Amygdala (tissue), 56 donors: ENCODE measurements at places on chromosomes 2 and 18.

DNA sequence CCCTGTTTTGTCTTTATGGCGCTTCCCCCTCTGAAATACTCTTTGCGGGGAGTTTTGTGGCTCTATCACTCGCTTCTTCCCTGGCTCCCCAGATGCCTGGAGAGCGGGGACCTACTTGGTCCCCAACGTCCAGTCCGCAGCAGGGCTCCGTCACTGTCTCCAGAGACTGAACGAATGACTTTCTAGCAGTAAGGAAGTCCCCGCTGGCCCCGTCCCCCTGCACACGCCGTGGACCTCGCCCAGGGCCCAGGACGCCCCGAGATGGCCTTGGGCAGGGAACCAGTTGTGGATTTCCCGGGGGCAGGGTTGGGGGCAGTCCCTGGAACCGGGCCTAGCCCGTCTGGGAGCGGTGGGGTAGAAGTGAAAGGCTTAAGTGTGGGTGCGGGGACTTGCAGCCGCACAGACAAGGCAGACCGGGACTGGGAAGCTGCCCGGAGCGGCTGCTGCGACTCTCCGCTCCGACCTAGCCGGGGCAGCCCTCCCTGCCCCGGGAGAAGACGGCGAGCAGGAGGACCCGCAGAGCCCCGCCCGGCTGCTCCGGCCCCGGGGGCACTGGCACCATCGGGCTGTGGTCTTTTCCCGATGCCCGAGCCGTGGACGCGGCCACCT, 821 bp upstream of the EPHA4 start:
- no peak for DNase-seq

GRCh38 chr18:32025744-32026143, 7.1 kb downstream of the RNF125 start:
- DNase-seq: no peak

DNA sequence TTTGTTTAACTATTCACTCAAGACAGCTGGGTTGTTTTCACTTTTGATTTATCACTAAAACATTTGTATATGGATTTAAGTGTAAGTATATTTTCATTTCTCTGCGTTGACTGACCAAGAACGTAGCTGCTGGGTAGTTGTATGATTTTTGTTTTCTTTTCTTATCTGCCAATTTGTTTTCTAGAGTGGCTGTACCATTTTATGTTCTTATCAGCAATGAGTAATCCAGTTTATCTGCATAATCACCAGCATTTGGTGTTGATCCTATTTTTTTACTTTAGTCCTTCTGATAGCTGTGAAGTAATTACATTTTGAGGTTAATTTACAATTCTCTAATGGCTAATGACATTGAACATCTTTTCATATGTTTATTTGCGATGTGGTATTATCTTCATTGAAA, 1178.4 kb upstream of the TMEFF2 start:
- DNase-seq: no peak

GRCh38 chr18:58612315-58613055, 16.4 kb downstream of the ALPK2 start:
- DNase-seq: no peak

GRCh38 chr18:8367217-8367988, 241.8 kb upstream of the RAB12 start:
- peak; percentile 25 for DNase-seq

- no peak for DNase-seq
Observed at GRCh38 chr2:145305889-145306288, 786.0 kb upstream of the ZEB2 start.

DNA sequence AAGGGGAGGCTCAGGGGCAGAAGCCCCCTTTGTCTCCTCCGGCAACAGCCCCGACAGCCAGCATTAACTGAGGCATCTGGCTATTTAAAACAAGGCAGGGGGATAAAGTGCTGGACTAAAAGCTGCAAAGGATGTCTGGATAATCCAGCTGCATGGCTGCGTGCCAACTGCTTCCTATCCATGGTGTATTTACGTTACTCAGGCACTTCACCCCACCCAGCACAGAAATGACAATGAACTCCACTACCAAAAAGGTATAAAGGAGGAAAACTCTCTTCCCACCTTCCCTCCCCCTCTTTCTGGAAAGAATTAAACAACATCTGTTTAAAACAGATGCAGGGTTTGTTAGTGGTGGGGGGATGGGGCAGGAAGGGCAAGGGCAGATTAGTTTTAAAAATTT, 82.5 kb downstream of the SPRED2 start:
- DNase-seq: no peak

GRCh38 chr2:157899125-157899839, 23.2 kb upstream of the ACVR1 start:
- no peak for DNase-seq

GRCh38 chr18:5746844-5747243, 148.5 kb downstream of the TMEM200C start:
- DNase-seq: no peak

DNA sequence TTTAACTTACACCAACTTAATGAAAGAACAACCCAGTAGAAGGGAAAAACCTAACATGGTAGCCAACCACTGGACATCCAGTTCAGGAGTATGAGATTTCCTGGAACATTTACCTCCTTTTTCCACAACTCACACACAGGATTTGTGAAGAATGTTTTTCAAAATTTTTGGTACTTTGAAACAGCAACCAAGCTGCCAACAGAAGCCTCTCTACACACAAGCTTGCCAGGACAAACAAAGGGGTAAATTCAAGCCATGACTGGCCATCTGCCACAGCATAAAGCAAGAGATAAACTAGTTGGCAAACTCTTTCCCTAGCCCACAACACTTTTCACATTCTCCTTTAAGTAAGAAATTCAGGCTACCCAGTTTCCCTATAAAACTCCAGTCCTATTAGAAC, 21.4 kb downstream of the MGAT4A start:
- peak; percentile 62 for DNase-seq

GRCh38 chr18:42632801-42633200, 482.7 kb downstream of the RIT2 start:
- DNase-seq: no peak

- no peak for DNase-seq
Observed at GRCh38 chr18:13576598-13576997, 149.8 kb downstream of the FAM210A start.

GRCh38 chr2:139652385-139652784, 872.2 kb upstream of the NXPH2 start:
- no peak for DNase-seq

DNA sequence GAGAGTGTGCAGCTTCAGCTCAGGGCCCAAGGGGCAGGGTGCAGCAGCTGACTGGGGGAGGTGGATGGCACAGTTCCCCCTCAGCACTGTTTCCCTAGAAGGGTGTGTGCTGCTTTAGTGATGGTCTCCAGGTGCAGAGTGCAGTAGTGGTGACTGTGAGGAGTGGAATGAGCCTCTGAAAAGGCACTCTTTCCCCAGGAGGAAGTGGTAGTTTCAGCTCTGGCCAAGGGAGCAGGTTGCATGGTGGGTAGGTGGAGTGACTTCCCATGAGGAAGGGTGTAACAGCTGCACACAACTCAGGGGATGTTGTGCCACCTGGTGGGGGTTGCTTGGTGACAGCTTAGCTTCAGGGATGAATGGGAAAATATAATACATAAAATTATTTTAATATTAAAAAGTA, 251.5 kb upstream of the NXPH2 start:
- DNase-seq: no peak

GRCh38 chr18:57970356-57971095, 73.5 kb upstream of the NEDD4L start:
- no peak for DNase-seq

DNA sequence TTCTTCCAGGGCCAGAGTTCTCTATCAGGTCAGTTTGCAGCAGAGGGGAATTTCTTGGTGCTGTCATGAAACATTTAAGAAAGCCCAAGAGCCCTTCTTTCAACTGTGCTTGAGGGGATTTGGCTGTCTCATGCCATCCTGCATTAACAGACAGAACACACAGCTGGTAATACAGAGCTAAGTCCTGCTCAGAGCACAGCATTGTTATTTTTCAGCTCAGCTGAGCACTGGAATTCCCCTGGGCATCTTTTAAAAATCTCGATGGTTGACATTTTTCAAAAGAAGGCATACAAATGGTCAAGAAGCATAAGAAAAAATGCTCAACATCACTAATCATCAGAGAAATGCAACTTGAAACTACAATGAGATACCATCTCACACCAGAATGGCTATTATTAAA, 14.9 kb upstream of the IL1R2 start:
- no peak for DNase-seq

DNA sequence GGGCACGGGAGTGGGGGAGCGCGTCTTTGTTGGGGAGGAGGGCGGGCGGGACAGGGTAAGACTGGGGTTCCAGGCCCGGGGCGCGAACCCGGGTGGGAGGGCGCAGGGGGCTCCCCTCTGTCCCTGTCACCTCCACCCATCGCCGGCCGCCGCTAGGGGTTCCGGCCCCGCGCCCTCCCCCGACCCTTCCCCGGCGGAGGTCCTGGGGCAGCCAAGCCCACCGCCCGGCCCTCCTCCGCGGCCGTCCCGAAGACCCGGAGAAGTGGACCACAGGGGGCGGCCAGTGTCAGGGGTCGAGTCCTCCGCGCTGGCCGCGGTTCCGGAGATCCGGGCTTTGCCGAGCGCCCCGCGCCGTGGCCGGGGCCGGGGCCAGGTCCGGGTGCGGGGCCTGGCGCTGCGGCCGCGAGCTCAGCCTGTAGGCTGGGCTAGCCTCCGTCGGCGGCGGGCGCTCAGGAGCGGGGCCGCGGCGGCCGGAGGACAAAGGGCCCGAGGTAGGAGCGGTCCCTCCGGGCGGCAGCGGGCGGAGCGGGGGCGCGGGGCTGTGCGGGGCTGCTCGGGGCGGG, 16.6 kb upstream of the E2F6 start:
- DNase-seq: no peak

GRCh38 chr2:55932843-55933242, 9.3 kb upstream of the EFEMP1 start:
- DNase-seq: no peak

- DNase-seq: no peak
Observed at GRCh38 chr2:101442042-101442666, 32.8 kb downstream of the RFX8 start.

GRCh38 chr2:41872646-41873045, 175.2 kb upstream of the PKDCC start:
- DNase-seq: no peak

GRCh38 chr2:131034122-131035051, 58.9 kb downstream of the FAM168B start:
- no peak for DNase-seq

- DNase-seq: no peak
Observed at GRCh38 chr18:23592911-23593310, 6.6 kb upstream of the NPC1 start.

GRCh38 chr2:198597648-198598047, 793.3 kb downstream of the PLCL1 start:
- DNase-seq: no peak

- no peak for DNase-seq
Observed at GRCh38 chr2:73920577-73921545, 5.8 kb upstream of the DGUOK start.

- DNase-seq: no peak
Observed at GRCh38 chr2:216428618-216429350, 16.5 kb downstream of the SMARCAL1 start.

DNA sequence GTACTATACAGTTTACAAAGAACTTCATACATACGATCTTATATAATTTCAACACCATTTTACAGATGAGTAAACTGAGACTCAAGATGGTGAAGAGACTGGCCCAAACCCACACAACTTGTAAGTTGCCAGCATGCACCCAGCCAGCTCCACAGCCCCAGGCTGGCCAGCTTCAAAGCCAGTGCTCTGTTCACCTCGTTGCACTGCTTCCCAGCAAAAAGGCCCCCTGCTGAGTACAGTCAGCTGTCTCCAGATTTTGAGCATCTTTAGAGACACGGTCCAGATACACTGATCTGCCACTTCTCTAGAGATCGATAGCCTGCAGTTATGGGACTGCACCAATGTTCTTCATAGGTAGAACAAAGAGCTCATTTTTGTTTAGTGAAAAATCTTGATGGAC, 257.2 kb upstream of the CHAC2 start:
- DNase-seq: no peak

DNA sequence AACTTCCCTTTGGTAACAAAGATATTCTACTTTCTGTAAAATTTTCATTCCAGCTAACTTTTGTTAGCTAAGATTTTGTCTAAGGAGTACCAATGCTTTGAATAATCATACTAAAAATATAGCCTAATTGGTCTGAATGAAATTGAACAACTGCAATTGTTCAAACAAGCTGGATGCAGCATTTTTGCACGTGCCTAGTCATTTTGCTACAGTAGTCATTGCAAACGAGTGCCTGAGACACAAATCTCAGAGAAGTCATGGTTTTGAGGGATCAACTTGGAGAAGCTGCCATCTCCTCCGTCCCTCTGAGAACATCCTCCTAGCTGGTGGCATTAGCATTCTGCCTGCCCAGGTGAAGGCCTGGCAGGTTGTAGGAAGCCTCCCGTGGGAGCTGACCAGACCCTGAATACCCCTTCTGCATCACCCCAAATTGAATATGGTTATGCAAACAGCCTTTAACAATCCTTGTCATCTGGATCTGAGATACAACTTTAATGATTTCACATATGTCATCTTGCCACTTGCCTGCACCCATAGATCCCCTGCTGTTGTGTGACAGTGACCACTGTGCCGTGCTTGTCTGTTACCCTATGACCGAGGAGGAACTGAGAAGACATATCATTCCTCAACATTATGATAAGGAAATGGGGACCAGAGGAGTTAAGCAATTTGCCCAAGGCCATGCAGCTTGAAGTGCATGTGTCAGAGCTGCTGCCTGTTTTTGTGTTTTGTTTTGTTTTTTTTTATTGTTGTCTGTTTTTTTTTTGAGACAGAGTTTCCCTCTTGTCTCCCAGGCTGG, 29.1 kb upstream of the MGAT4A start:
- no peak for DNase-seq

- no peak for DNase-seq
Observed at GRCh38 chr2:3527886-3528785, 8.8 kb upstream of the ADI1 start.

GRCh38 chr18:68660354-68661183, 54.3 kb downstream of the TMX3 start:
- DNase-seq: no peak
